ENCODE measurements at places on chromosomes 13 and 19.
A peak's percentile ranks its signal among the peaks of the same experiment; 100 is the strongest.

DNA sequence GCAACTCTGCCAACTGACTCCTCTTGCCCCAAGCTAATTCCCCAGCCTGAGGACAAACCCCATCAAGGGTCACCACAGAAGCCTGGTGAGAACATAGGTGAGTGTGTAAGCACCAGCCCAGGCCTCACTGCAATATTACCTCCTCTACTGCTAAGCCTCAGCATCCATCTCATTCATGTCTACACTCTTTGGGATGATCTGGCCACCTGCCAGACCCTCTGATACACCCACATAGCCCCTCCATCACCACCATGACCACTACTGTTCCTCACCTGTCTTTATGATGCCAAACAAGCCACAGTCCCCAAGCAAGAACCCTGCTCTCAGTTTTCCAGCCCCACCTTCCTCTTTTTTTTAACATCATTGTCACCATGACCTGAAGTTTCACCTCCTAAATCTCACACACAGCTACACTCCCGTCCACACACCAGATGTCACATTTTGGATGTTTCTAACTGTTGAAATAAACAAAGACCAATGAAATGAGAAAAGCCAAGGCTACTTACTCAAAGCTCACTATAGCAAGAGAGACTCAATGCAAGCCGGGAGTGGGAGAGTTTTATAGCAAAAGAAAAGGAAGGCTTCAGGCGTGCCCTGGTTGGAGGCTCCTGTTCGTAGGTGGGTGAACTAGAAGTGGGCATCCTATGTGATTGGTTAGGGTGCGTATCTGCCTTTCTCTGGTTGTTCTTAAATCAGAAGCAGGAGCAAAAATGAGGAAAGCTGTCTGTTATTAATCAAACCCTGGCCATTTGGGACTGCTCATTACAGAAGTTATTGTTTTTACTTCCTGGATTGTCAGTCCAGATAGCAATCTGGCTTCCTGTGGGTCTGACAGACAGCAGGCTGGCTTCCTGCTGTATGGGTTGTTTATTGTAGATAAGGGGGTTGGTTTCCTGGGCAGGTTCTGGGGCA is 2.0 kb downstream of the ZNF792 start:
- DNase-seq, result peak; percentile 67

GRCh38 chr13:37616131-37616530 is 17.6 kb upstream of the POSTN start:
- DNase-seq, result no peak

- no peak for DNase-seq
These were observed 18.5 kb downstream of the KCNRG start for GRCh38 chr13:50033725-50034124.

DNA sequence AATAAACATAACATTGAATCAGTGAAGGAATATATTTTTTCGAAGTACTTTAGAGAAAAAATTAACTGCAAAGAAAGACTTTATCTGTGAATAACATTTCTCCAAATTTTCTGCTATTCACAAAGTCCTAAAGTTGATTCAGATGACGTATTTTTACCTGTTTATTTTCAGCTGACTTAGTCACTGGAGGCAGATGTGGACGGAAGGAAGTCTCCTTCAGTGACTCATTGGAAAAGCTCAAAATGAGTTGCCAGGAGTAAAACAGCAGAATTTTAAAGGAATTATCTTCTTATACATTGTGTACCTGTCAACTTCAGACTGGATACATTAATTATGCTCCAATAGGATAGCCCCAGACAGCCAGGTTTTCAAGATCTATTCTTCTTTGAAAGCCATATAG is 679.3 kb upstream of the GPC6 start:
- no peak for DNase-seq

- DNase-seq, result no peak
These were observed 114.3 kb downstream of the ESD start for GRCh38 chr13:46682707-46683106.
